Stimulated activated CD4-positive, alpha-beta T cell treated with anti-CD3 and anti-CD28 coated beads, Interleukin-15, amount 100 ng/mL, for 1 hour (primary cell): ENCODE measurements at places on chromosomes 7 and 10.

DNA sequence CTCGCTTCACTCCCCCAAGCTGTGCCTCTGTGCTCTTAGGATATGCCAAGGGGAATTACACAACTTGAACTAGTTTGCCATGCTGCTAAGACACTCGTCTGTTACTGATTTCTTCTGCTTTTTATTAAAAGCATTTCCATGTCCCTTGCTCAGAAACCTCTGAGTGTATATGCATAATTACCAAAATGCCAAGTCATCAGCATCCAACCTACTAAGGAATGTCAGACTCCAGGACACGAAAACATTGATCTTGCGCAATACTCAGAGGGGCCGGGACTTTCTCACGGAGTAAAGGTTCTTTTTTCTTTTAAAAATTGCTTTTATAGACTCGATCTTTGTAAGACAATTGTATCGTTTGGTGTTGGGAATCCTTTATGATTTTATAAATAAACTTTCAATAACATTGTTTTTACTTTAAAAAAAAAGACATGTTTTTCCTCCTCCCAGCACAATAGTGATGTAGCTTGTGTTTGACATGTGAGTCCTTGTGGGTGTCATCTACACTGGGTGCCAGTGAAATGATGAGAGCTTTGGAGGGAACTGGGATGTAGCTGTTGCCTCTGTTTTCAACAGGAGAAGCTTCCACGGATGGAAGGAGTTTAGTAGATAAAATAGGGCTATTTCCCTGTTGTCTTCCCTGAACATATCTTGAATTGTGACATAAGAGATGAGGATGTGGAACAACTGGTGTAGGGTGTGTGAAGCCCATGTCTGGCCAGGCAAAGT, 43.6 kb downstream of the CNNM1 start:
- DNase-seq, result no peak

- DNase-seq, result peak; percentile 40
These were observed 46.4 kb downstream of the AOAH start for GRCh38 chr7:36677769-36678437.

GRCh38 chr7:63789378-63790176, 209.1 kb upstream of the ZNF722 start:
- no peak for DNase-seq

- DNase-seq, result no peak
These were observed 71.5 kb downstream of the CARD11 start for GRCh38 chr7:2971914-2972834.

GRCh38 chr10:85151506-85151905, 823.1 kb downstream of the CCSER2 start:
- no peak for DNase-seq

GRCh38 chr10:131387018-131387529, 75.6 kb upstream of the TCERG1L start:
- DNase-seq, result no peak

- DNase-seq, result no peak
These were observed 92.7 kb upstream of the GPR141 start for GRCh38 chr7:37590824-37591223.

DNA sequence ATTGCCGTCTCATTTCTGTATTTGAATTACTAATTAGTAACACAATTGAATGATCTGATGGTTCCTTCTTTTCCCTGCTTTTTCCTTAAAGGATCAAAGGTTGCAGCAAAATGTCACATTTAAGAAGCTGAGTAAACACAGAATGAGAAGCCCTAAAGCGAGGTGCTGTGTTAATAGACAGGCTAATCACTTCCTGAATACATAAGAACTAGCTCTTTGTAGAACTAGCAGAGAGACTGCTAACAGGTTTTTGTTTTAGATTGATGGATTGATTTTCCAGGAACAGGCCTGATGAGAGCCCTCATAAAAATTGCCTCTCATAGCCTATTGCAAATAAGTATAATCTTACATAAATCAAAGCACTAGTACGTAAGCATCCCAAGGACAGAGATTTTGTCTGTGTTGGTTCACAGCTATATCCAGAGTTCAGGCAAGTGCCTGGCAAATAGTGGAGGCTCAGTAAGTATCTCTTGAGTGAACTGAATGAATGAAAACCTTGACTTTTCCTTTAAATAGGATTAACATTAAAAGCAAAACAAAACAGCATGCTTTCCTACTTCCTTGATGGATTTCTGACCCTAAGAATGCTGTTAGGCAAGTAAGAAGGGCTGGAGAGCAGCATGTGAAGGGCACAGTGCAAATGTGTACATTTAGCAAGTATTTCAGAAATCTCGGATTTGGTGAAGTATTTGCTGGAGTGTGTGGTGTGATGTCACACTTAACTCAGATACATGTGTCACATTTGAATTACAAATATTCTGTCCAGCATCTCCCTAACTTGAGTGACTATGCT, 3.3 kb downstream of the TMEM229A start:
- no peak for DNase-seq

- no peak for DNase-seq
These were observed 116.9 kb downstream of the SVOPL start for GRCh38 chr7:138584283-138584682.

DNA sequence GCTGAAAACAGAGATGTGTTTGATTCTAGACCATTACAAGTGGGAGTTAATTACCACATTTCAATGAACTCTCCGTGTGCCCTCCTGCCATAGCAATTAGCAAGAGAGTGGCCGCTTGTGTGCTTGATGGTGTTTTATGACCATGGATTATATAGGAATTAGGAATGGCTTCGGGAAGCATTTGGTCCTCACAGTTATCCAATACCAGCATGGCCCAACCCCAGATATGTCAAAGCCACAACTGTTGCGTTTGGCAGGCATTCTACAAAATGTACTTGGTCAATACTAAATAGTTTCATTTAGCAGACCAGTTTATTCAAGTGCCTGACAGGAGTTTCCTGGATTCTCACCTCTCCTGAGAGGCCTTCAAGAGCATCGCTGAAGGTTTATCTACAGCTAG, 509.0 kb upstream of the GALNT17 start:
- no peak for DNase-seq

DNA sequence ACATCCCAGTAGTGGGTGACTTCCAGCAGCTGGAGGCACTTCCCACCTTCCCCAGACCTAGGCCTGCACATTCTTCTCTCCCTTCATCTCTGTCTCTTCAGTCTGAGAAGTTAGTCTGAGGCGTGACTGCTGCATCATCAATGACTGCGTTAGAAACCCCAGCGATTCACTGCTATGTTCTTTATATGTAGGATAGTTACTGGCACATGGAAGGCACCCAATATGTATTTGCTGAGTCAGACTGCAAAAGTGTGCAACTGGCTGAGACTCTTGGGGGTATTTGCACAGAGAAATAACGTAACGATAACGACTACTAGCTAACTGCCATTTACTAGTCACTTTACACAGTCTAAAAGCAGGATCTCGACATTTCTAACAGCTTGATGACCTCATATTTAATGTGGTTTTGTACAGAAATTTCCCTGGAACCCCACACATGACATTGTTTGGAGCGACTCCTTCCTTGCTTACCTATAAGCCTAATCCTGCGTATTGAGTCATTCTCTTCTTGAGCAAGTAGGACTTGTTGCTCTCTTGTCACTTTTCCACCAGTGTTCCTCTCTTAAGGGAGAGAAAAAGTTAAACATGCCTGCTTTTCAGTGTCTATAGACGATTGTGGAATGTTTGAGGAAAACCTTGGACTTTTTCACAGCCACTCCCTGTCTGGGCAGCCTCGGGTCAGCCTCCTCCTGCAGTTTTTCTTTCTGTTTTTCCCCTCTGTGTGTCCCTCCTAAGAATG, 45.5 kb downstream of the THNSL1 start:
- DNase-seq, result no peak

- DNase-seq, result no peak
These were observed 21.9 kb downstream of the LRRC17 start for GRCh38 chr7:102934701-102935100.

GRCh38 chr7:48042216-48042615, 6.9 kb downstream of the C7orf57 start:
- DNase-seq, result no peak
